ENCODE measurements at places on chromosomes 3 and 15.

GRCh38 chr3:165440380-165440779 is 244.2 kb upstream of the SLITRK3 start:
- DNase-seq, result no peak

DNA sequence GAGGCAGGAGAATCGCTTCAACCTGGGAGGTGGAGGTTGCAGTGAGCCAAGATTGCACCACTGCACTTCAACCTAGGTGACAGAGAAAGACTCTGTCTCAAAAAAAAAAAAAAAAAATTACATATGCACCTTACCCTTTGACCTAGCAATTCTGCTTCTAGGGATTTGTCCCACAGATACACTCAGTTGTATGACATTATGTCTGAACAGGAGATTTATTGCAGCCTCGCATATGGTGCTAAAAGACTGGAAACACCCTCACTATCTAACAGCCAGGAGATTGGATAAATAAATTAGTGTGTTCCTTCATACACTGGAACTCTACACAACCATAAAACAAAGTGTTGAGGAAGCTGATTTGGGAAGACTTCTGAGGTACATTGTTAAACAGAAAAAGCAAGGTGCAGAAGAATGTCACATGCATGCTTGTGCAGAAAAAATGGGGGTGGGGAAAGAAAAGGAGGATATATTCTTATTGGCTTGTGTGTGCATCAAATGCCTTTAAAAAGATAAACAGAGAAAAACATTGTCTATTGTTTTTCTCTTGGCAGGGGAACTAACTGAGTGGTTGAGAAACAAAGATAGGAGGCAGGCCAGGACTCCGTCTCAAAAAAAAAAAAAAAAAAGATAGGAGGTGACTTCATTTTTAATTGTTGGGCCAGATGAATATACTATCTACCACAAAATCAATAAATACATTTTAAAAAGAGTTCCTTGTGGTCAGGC is 30.9 kb downstream of the PPCDC start:
- no peak for DNase-seq

GRCh38 chr3:185976977-185977678 is 39.3 kb upstream of the TRA2B start:
- peak; percentile 78 for DNase-seq

DNA sequence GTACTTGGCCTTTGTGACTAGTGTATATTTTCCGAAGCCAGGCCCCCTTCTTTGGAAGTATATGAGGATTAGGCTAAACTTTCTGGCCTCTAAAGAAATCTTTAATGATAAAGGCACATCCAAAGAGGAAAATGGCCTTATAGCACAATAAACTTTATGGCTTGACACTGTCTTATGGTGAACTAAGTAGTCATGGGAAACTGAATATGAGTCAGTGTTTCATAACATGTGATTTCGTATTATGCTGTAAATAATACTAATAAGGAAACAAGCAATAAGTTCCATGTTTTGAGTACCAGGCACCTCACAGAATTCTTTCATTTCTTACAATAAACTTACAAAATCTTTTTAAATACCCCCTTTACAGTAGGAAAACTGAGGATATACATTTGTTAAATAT is 8.2 kb downstream of the ZPLD1 start:
- DNase-seq, result no peak

DNA sequence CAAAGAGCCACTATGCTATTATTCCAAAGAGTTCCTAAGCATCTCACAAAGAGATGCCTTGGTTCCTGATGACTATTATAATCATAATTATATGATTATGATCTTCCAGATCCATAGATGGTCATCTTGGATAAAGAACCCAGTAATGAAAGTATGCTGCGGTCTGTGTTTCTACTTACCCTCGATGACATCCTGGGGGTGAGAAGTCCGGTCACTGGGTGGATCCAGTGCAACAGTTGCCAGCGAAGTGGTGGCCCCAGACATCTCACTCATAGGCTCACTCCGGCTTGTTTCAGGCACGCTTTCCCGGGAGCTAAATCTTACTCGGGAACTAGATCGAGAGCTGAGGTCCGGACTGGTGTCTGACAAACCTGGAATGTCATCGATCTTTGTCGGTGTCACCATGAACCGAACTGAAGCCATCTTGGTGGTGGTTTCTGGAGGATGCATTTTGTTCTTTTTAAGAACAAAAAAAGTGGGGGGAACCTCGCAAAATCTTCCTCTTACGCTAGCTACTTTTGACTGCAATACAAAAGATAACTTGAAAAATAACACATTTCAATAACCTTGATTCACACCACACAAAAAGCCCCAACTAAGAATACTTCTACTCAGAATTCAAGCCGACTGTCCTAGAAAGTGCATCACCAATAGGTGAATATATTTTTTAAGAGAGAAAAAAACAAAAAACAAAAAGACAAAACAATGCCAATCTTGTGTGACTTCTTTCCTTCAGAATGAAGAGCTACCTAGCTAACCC is 1.2 kb downstream of the SLC12A6 start:
- DNase-seq, result no peak

GRCh38 chr3:9183011-9183410 is 66.4 kb downstream of the SRGAP3 start:
- DNase-seq, result no peak

DNA sequence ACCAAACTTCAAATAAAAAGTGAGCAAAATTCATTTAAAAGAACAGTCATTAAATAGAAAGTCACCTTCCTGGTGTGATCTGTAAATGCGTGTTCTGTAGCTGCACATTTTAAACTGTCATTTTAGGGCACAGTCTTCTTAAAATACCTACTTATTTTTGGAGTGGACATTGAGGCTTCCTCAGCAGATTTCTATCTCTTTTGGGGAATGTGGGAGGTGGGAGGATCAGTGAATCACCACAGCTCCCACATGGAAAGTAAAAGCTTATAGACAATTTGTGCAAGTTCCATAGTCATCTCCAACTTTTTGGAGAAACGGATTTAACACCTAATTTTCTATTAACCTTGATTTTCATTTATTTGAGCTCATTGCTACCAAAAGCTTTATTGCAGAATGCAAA is 21.0 kb upstream of the MOBP start:
- DNase-seq, result no peak

DNA sequence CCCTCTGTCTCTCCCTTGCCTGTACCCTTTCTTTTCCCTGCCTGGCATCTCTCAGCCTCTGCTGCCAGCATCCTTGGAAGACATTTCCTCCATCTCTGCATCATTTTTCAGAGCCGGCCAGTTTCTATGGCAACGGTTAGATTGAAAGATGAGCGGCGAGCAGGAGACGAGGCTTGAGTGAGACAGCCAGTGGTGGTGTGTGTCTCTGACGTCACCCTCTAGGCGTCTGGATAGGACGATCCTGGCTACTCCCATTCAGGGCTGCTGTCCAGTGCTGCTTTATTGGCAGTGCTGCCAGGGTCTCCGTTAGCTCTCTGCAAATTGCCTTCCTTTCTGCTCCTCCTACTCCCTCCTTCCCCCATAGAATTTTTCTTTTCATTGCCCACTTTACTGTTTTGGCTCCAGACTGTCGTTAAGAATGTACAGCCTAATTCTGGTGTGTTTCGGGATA is 57.9 kb downstream of the TRAK1 start:
- no peak for DNase-seq

GRCh38 chr3:127165694-127166485 is 27.0 kb upstream of the PRR23E start:
- no peak for DNase-seq

DNA sequence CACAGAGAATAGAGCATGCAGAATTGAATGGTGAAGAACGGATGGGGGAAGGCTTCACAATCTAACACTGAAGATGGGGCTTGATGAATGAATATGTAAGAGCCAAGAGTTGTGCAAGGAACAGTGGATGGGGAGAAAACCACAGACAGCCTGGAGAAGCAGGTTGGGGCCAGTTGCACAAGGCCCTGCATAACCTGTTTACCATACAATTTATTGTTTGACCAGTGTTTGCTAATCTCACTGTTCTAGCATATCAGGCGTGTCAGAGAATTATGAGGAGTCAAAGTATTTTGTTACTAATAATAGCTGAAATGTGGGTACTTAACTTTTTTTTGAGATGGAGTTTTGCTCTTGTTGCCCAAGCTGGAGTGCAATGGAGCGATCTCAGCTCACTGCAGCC is 36.4 kb downstream of the LINS1 start:
- no peak for DNase-seq

DNA sequence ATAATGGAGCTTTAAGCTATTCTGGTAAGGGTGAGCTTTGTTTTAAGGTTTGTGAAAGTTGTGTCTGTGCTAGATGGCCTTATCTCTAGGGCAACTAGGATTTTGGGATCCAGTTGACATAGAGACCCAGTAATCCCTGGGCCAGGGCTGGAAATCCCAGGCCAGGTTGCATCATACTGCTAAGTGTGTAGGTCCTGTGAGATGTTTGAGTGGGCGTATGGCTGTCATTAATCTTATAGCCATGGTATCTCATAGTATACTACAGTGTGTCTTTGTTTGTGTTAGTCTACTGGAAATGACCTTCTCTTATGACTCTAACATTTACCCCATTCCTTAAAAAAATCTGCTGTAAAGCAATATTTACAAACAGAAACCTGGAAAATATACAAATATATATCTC is 151.4 kb downstream of the CACNA2D3 start:
- DNase-seq, result no peak

DNA sequence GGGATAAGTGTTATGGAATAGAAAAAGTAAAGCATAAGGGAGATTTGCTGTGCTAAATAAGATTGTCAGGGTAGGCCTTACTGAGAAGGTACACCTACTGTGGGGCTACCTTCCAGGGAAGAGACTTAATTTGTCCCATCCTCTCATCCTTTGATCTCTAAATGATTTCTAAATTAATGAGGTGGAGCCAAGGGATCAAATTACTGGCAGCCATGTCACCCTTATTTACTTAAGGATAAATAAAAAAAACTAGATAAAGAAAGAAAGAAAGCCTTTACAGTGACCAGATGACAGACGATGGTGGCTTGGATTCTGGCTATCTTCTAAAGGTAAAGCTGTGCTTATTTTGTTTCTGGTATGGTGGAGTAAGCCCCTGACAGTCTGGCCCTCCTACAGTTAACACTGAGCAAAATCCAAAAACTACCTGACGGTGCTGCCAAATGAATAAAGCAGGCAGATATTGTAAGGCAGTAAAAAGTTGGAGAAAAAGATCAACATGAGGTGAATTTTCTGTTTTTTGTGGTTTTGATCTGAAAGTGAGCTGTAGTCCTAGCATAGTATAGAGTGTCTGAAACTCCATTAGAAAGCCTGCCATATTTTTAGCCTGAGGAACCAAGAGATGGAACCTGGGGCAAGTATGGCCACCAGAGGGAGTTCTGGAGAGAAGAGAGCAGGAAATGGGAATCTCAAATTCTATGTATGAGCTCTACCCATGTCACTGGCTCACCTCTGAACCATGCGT is 285.1 kb upstream of the MANF start:
- DNase-seq, result peak; percentile 11

DNA sequence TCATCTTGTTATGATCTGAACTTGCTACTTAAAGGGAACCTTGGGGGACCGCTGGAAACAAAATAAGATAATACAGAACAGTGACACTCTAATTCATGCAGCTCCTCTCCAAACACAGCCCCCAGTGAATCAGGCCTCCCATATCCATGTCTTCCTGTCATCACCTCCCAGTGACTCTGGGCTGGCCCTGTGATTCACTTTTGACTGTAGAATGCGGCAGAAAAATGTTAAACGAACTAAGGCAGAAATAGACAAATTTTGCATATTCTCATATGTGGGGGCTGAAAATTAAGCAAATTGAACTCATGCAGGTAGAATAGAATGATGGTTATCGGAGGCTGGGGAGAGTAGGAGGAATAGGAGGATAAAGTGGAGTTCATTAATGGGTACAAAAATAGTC is 20.2 kb upstream of the GADL1 start:
- no peak for DNase-seq

- DNase-seq, result no peak
Measured at GRCh38 chr15:101306341-101307047, 11.4 kb upstream of the SNRPA1 start.

DNA sequence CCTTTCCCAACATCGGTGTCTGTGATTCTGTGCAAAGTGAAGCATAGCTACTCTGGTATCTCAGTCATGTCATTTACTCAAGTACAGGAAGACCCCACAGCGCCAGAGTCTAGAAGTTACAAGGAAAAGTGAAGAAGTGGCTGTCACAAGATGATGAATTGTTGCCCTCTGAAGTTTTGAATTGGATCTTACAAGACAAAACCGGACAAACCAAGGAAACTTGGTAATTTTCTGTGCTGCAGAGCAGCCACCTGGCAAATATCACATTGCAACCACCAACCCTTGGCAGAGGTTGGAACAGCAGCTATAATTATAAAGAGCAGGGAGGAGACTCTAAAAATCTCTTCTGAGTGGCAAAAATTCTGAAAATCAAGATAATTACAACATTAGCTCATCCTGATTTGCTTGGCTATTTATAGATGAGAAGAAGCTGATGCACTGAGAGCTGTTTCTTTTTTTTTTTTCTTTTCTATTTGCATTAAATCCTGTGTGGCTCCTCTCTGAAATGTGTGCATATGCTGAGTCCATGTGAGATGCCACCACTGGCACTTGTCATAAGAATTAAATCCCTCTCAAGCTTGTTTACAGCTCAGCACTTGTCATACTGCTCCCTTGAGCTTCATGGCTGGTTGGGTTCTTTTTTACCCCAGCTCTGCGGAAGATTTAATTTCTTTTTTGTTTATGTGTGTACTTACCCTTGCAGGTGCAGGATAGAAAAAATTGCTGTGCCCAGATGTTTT is 68.0 kb upstream of the MNS1 start:
- DNase-seq, result peak; percentile 96

GRCh38 chr3:11093823-11094340 is 60.4 kb upstream of the HRH1 start:
- no peak for DNase-seq

DNA sequence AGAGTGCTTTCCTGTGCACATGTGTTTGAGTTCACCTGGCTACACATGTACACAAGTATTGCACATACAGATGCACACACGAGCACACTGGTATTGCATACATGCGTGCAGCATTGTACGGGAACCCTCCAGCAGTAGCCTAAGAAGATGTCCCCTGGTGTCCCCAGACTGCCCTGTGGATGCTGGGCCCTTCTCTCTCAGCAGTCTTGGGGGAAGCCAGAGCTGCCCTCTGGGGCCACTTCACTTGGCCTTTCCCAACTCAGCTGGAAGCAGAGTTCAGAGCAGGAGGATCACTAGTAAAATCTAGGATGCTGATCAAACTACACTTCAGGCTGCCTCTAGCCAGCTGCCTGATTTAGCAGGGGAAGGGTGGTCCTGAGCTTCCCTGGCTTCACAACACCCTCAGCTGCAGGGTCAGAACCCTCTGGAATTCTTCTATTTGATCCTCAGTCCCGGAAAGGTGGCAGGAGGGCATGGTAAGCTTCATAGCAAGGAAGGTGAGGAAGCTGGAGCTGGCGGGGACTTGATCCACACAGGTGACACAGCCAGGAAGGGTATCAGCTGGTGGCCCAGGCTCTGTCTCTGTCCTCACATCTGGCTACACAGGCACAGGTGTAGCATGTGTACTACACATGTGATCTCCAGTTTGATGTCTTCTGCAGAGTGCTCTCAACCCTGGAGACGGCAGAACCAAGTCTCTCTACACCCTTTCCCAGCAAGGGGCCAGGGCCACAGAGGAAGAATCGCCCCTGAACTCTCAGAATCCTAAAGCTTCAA is 36.5 kb downstream of the KLF15 start:
- DNase-seq, result no peak

All from OCI-LY7 (cell line).